Head of caudate nucleus (tissue), 42 donors: ENCODE measurements at places on chromosomes 5 and 9.

- no peak for DNase-seq
These were observed 81.1 kb upstream of the EPB41L4B start for GRCh38 chr9:109401990-109402318.

- no peak for DNase-seq
These were observed 80.4 kb downstream of the KDM4C start for GRCh38 chr9:6838158-6838557.

DNA sequence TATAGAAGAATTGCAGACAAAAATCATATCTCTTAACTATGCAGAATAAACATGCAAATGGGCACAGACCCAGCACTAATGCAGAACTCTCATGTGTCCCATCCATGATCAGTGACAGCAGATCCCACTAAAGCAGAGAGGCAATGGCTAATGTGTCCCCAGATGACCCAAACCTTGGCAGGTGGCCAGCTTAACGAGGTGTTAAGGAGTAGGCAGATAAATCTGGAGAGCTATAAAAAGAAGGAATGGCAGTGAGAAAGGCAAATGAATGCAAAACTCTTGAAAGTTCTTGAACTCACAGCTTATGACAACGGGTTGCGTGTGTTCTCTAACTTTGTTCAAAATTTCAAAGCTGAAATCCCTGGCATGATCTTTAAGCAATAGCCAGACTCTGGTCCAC is 265.4 kb downstream of the RASEF start:
- DNase-seq = no peak

GRCh38 chr5:16922430-16922829 is 13.7 kb downstream of the MYO10 start:
- no peak for DNase-seq

DNA sequence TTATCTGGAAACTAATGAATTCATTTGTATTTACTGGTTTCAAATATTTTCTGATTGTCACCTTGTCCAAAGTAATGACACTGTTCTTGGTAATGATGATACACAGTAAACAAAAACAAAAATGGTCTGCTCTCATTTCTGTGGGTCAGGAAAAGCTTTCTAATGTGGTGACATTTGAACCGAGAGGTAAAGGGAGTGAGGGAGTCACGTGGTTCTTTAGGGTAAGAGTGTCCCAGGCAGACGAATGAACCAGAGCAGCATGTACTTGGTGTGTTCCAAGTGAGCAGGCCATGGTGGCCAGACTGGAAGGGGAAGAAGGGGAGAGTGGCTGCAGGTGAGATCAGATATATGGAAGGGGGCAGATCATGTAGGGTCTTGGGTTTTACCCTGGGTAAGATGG is 247.0 kb upstream of the SLC30A5 start:
- no peak for DNase-seq

DNA sequence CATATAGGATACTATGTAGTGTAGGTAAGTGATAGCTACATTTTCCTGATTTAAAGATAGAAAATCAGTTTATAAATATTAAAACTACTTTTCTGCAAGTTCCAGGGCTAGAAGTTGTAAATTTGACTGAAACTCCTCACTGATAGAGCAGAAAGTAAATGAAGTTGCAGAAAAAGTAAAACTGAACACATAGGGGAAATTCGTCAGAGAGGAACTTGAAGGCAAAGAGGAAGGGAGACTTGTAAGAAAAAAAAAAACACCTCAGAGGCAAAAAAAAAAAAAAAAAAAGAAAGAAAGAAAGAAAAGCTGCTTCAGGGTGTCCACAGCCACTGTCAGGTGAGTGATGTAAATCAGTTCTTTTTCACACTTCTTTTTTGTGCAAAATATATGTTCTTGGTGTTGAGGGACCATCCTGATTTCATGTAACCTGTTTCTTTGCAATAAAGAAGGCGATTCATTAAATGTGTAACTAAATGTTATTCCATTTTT is 336.2 kb upstream of the ZNF462 start:
- DNase-seq = no peak

DNA sequence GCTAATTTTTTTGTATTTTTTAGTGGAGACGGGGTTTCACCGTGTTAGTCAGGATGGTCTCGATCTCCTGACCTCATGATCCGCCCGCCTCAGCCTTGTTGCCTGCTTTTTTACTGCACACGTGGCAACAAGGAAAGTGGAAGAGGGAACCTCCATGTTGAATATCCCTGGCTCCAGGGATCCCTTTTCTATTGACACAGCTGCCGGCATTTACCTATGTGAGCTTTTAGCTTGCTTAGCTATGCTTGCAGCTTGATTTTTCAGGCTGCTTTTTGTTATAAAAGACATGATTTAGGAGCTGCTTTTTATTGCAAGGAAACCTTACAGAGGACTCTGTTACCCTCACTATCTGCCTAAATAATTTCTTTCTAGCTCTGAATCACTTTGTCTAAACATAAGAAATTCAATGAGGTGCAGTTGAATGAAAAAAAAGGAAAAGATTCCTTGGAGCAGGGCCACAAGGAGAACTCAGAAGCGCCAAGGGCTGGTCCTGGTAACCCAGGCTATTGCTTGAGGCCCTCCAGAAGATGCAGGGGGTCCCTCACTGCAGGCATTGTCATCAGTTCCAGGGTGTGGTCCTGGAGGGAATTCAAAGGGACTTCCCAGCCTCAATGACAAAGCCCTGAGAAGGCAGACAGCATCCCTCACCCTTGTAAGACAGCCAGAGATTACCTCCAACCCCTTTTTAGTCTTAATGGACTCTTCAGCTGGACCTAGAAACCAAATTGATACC is 89.9 kb downstream of the SYK start:
- DNase-seq = no peak

DNA sequence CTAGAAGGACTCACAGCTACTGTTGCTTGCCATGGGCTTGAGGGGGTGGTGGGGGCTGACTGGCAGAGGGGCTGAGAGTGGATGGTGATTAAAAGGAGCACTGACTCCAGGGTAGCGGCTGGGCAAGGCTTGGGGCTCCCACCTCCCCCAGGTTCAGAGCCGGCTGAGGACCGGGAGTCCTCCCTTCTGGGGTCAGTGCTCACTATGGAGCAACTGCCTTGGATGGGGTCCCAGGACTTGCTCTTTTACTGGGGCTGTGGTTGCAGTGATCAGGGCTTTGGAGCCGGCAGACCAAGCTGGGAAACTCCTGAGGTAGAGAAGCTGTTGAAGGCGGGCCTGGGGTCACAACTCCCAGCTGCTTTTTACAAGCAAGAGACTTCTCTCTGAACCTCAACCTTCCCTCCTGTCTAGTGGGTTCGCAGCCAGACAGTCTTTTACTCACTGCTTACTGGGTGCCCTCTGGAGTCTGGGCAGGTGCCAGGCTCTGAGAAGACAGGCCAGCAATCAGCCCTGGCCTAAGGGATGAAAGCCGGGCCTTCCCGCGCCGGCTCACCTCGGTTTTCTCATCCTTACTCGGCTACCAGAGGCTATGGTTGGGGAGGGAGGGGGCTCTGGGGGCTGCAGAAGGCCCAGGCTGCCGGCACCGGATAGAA is 795 bp upstream of the ASS1 start:
- no peak for DNase-seq

DNA sequence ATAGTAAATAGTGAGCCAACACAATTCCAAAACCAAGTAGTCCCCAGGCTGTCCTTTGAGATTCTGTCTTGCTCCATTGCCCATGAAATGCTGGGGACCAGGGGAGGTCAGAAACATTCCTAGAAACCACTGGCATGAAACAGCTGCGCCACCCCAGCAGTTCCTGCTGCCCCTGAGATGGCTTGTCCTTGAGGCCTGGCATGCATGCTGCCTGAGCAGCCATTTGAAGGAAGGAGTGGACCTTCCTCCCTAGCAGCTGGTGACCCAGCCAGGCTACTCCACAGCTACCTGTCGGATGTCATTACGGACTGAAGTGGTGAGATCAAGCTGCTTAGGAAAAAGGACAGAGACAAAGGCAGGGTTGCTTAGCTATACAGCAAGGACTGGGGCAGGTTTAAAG is 260.6 kb downstream of the DENND1A start:
- no peak for DNase-seq

- DNase-seq = no peak
These were observed 182.1 kb downstream of the SNCAIP start for GRCh38 chr5:122494109-122494508.

DNA sequence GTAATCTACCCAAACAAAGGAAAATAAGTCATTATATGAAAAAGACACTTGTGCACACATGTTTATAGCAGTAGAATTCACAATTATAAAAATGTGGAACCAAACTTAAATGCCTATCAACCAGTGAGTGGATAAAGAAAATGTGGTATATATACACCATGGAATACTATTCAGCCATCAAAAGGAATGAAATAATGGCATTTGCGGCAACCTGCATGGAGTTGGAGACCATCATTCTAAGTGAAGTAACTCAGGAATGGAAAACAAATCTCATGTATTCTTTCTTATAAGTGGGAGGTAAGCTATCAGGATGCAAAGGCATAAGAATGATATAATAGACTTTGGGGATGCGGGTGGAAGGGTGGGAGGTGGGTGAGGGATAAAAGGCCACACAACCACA is 34.6 kb downstream of the SLC12A2 start:
- no peak for DNase-seq

DNA sequence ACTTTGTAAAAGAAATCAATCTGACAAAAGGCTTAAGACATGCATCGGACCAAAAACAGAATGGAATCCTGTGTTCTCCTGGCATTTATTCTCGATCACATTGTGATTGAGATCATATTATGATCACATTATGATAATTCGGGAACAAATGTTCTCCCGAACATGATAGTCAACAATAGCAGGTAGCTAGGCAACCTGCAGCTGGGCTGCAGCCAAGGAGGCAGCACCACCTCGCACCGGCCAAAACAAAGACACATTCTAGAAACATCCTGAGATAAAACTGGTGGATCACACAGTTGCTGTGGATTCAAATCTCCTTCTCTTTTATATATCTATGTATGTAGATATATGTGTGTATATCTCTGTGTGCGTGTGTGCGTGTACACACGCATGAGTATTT is 480.6 kb upstream of the CYLC2 start:
- no peak for DNase-seq

DNA sequence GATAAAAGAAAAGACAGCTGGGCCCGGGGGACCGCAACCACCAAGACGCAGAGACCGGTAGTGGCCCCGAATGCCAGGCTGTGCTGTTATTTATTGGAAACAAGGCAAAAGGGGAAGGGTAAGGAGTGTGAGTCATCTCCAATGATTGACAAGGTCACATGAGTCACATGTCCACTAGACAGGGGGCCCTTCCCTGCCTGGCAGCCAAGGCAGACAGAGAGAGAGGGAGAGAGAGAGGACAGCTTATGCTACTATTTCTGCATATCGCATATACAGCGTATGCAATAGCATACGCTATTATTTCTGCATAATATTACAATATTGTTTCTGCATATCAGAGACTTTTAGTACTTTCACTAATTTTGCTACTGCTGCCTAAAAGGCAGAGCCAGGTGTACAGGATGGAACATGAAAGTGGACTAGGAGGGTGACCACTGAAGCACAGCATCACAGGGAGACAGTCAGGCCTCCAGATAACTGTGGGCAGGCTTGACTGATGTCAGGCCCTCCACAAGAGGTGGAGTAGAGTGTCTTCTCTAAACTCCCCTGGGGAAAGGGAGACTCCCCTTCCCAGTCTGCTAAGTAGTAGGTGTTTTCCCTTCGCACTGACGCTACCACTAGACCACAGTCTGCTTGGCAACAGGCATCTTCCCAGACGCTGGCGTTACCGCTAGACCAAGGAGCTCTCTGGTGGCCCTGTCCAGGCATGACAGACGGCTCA is 50.3 kb downstream of the RFX3 start:
- DNase-seq = no peak

- DNase-seq = peak; percentile 27
These were observed 664.8 kb upstream of the ZNF608 start for GRCh38 chr5:125411071-125411743.

DNA sequence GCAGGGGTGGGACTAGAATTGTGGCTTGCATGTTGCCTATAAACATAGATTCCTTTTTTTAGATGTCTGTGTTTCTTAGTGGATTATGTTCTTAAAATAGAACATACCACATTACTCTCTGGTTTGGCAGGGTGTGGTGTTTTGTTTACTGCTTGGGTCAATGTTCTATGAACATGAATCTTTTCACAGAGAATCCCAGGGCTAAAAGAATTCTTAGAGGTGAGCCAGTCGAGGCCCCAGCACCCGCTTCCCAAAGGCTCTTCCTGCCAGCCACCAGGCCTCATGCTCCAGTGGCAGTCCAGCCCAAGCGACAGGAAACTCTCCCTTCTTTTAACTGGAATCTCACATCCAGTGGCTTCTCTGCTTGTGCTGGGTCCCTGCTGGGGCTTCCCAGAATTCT is 126.6 kb downstream of the C9orf152 start:
- no peak for DNase-seq

DNA sequence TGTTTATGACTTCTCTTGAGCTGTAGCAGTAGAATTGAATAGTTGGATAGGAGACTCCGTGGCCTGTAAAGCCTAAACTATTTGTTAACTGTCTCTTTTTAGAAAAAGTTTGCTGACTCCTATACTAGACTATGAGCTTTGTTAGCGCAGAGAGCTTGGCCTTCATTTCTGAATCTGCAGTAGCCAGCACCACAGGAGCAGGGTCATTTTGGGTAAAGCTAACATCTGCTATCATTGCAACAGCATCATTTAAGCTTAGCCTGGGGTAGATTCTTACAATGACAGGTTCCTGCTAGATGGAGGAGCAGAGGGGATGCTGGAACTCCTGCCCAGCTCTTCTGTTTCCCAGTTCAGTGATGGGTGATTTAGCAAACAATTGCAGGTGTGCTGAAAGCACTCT is 133.7 kb upstream of the ASTN2 start:
- no peak for DNase-seq

- no peak for DNase-seq
These were observed 7.1 kb downstream of the KDM3B start for GRCh38 chr5:138359621-138360020.
